SW 1271 (cell line): ENCODE measurements at places on chromosomes 7 and 10.

DNA sequence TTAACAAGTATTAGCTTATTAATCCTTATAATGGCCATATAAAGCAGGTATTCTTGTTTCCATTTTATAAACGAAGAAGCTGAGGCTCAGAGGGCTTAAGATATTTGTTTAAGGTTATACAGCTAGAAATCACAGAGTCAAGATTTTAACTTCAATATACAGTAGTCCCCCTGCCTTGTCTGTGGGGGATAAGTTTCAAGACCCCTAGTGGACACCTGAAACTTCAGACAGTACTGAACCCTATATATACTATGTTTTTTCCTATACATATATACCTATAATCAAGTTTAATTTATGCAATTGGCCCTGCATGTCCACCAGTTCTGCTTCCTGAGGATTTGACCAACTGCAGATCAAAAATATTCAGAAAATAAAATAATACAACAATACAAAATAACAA lies 44.4 kb upstream of the STRIP2 start:
- no peak for DNase-seq

GRCh38 chr7:28687537-28687936 lies 270.6 kb downstream of the TRIL start:
- DNase-seq: no peak

DNA sequence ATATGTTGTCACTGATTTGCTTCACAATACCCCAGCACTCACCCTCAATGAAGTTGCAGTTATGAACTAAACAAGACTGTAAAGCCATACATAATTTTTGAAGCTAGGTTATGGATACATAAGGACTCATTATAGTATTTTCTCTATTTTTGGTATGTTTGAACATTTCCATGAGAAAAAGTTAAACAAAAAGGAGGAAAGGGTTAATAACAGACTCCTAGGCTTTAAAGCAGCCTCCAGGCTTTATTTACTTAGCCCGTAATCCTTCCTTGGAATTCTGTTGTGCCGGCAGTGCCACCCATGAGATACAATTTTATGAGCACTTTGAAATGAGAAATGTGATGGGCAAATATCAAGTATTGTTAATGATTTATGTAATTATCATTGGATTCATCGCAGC lies 2.1 kb upstream of the DENND11 start:
- DNase-seq: no peak

DNA sequence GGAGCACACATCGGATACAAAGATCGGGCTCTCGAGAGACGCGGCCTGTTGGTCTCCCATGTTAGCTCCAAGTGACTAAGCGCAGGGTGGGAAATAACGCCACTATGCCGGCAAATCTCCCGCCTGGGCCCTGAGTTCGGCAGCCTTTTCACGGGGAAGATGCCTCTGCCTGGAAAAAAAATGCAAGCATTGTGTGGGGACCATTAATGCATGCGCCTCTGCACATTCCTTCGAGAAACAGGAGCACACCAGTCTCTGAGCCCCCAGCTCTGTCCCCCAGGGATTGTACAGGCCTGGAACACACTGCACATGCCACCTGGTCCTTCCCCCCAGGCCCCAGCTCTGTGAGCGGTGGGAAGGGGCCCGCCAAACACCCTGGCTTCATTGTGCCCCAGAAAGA lies 44.1 kb downstream of the FBXW4 start:
- no peak for DNase-seq

- DNase-seq: no peak
These were observed 195.4 kb downstream of the MACC1 start for GRCh38 chr7:20021831-20022230.

DNA sequence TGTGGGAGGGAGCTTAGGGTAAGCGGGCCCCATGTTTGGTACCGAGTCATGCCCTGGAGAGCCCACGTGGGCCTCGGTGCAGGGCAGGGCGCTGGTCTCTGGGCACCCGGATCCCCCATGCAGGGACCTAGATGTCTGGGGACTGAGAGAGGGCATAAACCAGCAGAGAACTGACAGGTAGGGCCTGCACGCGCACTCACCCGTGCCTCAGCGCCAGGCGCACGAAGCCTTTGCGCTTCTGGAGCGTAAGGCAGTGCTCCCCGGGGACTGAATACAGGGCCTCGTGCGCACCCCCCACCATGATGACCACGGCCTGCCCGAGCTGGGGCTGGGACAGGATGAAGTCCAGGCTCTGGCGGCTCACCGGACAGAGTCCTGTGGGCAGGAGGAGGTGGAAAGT lies 2.8 kb downstream of the MOGAT3 start:
- no peak for DNase-seq

GRCh38 chr7:155961241-155962190 lies 149.3 kb upstream of the SHH start:
- peak; percentile 68 for DNase-seq

DNA sequence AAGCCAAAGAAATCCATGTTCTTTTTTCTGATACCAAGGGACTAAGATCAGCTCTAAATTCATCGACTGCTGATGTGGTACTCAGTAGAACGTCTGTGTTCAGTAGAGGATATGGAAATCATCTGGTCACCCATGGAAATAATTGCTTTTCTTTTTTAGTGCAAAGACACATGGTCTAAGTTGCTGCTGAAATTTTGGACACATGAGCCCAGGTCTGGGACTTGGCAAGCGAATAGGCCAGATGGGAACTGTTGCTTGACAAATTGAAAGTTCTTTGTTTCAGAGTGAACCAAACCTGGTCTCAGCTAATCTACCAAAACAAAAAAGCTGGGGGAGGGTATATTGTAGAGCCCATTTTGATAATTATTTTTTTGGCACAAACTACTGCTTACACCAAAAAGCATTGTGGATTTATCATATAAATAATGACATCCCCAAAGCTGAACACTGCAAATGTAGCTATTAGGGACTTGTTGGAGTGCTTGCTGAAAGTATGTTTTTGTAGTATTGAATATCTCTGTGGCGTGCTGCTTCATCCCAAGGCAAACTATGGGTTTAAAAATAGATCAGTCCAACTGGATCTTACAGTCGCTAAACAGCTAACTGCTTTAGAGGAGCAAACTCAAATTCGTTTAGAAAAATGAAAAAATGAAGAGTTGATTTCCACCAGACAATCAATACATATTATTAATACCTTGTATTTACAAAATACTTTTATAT lies 144.7 kb downstream of the TRIL start:
- no peak for DNase-seq

DNA sequence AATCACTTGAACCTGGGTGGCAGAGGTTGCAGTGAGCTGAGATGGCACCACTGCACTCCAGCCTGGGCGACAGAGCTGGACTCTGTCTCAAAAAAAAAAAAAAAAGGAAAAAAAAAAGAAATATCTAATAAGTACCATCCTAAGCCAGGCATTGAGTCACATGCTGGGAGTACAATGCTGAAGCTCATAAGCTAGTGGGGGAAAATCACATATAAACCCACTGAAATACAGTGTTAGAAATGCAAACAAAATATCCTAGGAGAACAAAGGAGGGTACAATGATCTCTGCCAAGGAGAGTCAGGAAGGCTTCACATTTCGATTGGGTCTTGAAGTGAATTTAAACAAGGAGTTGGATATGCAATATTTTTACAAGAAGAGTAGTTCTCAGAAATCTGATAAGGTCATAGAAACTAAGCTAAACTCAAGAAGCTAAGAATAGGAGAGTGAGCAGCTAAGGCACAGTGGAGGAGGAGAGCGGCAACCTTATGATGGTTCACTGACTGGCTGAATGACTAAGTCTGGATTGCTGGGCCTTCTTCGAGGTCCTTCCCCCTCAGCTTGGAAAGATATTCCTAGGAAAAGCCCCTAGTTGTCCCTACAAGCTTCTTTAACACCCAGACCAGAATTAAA lies 115.5 kb downstream of the PHTF2 start:
- no peak for DNase-seq

DNA sequence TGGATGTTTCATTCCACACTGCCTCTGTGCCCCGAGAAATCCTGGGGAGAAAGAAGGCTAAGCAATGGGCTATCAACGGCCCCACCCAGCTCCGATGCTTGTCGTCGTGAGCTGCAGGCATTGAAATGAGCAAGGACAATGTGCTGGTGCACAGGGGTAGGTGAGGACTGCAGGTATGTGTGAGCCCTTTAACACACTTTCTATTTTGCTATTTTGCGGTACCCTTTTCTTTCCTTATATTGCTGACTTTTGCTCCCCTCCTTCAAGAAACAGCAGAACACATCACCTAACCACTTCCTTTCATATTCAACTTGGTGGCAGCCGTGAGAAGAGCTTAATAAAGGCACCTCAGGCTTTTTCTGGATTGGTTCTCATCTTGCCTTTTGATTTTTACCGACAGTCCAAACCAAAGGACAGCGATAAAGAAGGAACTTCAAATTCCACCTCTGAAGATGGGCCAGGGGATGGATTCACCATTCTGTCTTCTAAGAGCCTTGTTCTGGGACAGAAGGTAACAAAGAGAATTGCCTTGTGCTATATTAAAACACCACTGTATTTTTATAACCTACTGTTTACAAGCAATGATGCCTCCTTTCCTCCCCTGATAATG lies 39.2 kb downstream of the AIFM2 start:
- DNase-seq: no peak

- no peak for DNase-seq
These were observed 149.8 kb downstream of the SEMA3A start for GRCh38 chr7:84044834-84045233.

DNA sequence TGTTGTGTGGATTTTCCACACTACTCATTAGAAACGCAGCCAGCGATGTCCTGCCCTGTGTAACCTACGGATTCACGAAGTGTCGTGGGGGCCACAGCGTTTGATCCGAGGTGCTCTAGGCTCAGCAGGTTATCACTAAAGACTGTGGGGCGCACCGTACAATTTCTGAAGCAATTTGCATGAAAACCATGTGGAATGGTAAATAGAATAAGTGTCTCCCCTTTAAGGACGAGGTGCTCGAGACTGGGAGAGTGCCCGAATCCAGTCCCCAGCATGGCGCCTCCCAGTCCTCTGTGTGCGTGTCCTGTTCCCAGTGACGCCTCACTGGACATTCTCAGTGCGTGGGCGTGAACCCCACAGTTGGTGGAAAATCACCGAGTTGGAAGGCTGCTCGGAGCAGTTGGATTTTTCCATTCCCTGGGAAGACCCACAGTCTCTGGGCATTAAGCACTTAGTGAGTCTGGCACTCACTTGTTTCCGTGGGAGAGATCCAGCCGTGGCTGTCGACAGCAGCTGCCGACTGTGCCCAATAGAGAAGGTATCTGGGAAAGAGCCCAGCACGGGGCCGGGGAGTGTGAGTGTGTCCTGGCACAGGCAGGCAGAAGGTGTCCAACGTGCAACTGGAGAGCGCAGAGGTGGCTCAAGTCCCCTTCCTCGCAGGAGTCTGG lies 37.0 kb downstream of the PFKP start:
- DNase-seq: no peak

- DNase-seq: no peak
These were observed 560.3 kb downstream of the ATRNL1 start for GRCh38 chr10:115653473-115653872.

DNA sequence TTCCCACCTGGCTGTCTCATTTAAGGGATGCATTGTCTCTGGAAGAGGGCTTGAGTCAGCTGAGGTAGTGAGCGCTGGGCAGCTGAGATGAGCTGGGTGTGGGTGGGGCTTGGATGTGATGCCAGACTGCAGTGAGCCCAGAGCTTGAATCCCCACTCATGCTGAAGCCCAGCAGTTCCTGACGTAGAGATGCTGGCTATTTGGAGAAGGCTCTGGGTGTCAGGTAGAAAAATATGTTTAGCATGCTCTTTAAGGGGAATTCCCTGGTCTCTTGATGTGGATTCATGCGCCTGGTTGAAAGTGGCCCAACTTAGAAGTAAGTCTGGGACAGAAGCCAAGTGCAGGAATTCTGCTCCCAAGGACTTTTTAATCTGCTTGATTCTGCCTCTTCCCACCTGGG lies 241.5 kb upstream of the IGFBP3 start:
- no peak for DNase-seq

GRCh38 chr7:113087071-113087998 lies 708 bp upstream of the GPR85 start:
- no peak for DNase-seq

GRCh38 chr10:124248056-124249045 lies 155.0 kb upstream of the CHST15 start:
- no peak for DNase-seq

DNA sequence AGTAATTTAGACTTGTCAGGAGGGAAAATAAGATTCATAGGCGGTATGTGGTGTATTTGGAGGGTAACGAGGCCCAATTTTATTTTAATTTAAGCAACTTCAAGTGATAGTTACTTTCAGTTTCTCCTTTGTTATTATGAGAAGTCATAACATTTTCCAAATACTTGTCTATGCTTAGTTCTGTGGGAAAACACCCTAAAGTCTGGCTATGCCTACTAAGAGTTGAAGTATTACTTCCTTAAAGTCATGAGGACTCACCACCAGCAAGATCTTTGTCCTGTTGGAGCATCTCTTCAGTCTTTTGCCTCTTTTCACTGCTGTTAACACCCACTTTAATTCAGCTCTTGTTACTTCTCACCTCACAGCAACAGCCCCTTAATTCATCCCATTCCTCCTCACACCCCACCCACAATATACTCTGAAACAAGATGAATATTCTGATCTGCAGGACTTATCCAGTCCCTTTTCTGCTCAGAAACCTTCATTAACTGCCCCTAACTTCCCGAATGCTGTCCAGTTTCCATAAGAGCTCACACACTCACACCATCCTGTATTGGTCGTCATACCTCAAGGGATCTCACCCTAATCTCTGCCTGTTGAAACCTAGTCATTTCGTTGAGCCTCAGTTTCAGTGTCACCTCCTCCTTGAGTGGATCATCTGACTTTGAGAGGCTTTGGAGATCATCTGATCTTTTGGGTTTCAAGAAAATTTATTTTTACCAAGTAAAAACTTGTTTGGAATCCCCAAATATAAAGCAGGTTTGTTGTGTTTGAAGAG lies 61.3 kb downstream of the DNAH11 start:
- no peak for DNase-seq

- DNase-seq: no peak
These were observed 77.6 kb upstream of the SFMBT2 start for GRCh38 chr10:7488418-7488829.

GRCh38 chr7:55526329-55526728 lies 46.0 kb downstream of the VOPP1 start:
- no peak for DNase-seq

GRCh38 chr7:106749165-106749564 lies 88.2 kb upstream of the CCDC71L start:
- DNase-seq: no peak
